Activated T-helper 17 cell treated with anti-CD3 and anti-CD28 coated beads, Interleukin-2, amount 50 U/mL, for 72 hours (primary cell): ENCODE measurements at places on chromosomes 7 and 10.

GRCh38 chr7:157273208-157274093 lies 63.4 kb upstream of the DNAJB6 start:
- H3K27me3 ChIP-seq: no peaks in the 10 kb centered on the region
- peak overlapping the region; percentile 21 for H3K27ac ChIP-seq
- H3K4me3 ChIP-seq: no peak overlapping the region
- peaks cover 25% of the 10 kb centered on the region for H3K36me3 ChIP-seq
- peak; percentile 71 for ATAC-seq
- peaks cover 34% of the 10 kb centered on the region for H3K4me1 ChIP-seq

DNA sequence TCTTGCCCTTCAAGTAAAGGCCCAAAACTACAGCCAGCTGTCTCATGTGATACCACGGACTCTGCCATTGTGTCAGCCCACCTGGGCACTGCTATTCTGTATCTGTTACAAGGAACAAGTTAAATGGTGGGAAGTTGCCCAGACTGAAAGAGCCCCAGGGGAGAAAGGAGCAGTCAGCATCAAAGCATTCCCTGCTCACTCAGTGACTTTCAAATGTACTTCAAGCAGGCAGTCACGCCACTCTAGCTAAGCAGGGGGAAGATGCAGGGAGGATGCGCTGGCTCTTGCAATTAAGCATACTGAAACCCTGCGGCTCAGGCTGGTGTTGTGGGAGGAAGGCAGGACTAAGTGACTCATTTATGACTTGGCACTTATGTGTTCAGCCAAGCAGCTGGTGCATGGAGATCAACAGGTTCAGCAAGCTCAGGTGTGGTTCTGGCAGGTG lies 1249.6 kb downstream of the TYW1 start:
- H3K36me3 ChIP-seq: no peaks in the 10 kb centered on the region
- ATAC-seq: no peak
- H3K4me3 ChIP-seq: no peak overlapping the region
- no peaks in the 10 kb centered on the region for H3K4me1 ChIP-seq
- H3K27me3 ChIP-seq: no peaks in the 10 kb centered on the region

GRCh38 chr7:2525658-2526630 lies 6.4 kb downstream of the LFNG start:
- no peak for ATAC-seq
- peaks cover 41% of the 10 kb centered on the region for H3K36me3 ChIP-seq

GRCh38 chr7:117412946-117413559 lies 14.2 kb downstream of the ASZ1 start:
- no peak overlapping the region for H3K27ac ChIP-seq
- H3K4me1 ChIP-seq: no peaks in the 10 kb centered on the region
- no peak for ATAC-seq
- H3K27me3 ChIP-seq: no peaks in the 10 kb centered on the region

- no peak overlapping the region for H3K27ac ChIP-seq
- H3K27me3 ChIP-seq: no peaks in the 10 kb centered on the region
- H3K4me3 ChIP-seq: no peak overlapping the region
- ATAC-seq: no peak
- no peaks in the 10 kb centered on the region for H3K36me3 ChIP-seq
Measured at GRCh38 chr7:14751461-14751860, 151.1 kb downstream of the DGKB start.

- peaks cover 3% of the 10 kb centered on the region for H3K27me3 ChIP-seq
- H3K4me1 ChIP-seq: no peaks in the 10 kb centered on the region
- no peak overlapping the region for H3K4me3 ChIP-seq
- no peak overlapping the region for H3K27ac ChIP-seq
Measured at GRCh38 chr7:154903083-154903731, 99.7 kb downstream of the PAXIP1 start.

DNA sequence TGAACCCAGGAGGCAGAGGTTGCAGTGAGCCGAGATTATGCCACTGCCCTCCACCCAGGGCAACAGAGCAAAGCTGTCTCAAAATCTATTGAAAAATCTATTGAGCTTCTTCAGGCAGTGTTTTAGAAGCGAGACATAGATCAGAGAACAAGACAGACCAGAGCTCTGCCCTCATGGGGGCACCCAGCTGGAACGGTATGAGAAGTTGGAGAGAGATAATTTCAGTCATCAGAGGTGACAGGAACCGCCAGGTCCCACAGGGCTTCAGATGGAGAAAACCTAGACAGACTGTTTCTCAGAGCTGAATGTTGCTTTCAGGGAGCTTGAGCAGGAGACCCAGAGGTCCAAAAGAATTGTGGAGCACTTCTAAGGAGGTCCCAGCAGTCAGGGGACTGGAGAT lies 14.2 kb upstream of the GTF2IRD1 start:
- ATAC-seq: no peak
- H3K4me3 ChIP-seq: no peak overlapping the region
- H3K36me3 ChIP-seq: no peaks in the 10 kb centered on the region
- H3K27ac ChIP-seq: no peak overlapping the region
- H3K4me1 ChIP-seq: no peaks in the 10 kb centered on the region

DNA sequence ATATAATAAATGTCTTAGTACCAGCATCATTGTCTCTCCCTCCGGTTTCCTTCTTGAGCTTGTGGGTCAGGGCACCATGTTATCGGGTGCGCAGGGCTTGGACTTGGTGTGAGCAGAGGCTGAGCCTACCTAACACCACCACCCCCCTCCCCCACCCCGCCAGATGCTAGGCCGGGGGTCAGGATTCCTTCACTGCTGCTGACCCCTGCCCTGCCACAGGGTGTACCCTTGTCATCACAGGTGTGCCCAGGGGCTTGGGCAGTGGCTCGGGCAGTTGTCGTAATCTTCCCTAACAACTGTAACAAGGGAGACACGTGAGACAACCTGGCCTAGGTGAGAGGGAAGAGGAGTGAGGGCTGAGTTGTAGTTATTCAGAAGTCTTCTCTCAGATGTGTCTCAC lies 12.6 kb upstream of the NFKB2 start:
- H3K4me1 ChIP-seq: no peaks in the 10 kb centered on the region
- H3K4me3 ChIP-seq: no peak overlapping the region
- no peak for ATAC-seq
- no peak overlapping the region for H3K27ac ChIP-seq

DNA sequence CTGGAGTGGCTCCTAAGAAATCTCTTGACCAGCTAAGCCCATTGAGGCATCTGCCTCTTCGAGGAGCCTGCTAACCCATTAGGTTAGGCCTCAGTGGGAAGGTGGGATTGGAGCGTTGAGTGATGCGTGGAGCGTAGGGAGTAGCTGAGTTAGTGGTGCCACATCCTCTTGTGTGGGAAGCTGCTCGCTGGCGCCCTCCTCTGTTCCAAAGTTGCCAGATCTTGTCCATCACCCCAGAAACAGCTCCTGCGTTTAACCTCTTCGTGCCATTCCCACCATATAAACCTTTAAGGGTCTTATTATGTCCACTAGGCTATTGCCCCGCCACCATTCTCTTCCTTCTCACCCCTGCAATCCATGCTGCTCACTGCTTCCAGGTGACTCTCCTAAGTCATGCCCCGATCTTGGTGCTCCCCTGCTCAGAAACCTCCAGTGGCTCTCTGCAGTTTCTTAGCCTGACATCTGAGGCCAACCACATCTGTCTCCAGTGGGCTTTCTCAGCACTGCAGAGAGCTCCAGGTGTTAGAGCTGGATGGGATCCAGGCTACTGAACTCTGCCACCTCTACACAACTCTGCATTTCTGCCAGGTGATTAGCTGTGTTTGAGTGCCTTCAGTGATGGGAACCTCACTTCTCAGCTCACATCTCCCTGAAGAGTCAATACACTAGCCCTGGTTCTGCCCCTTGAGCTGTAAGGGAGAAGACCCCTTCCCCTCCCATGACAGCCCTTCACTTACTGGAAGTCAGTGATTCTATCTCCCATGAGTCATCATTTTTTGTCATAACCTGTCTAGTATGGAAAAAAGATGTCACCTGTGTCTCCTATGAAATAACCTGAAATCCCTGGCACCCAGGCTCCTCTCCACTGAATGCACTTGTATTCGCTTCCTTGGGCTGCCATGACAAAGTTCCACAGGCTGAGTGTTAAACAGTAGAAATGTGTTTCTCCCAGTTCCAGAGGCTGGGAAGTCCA lies 65.0 kb upstream of the FGFR2 start:
- H3K27ac ChIP-seq: no peak overlapping the region
- peaks cover 9% of the 10 kb centered on the region for H3K27me3 ChIP-seq
- no peak overlapping the region for H3K4me3 ChIP-seq
- no peaks in the 10 kb centered on the region for H3K4me1 ChIP-seq

DNA sequence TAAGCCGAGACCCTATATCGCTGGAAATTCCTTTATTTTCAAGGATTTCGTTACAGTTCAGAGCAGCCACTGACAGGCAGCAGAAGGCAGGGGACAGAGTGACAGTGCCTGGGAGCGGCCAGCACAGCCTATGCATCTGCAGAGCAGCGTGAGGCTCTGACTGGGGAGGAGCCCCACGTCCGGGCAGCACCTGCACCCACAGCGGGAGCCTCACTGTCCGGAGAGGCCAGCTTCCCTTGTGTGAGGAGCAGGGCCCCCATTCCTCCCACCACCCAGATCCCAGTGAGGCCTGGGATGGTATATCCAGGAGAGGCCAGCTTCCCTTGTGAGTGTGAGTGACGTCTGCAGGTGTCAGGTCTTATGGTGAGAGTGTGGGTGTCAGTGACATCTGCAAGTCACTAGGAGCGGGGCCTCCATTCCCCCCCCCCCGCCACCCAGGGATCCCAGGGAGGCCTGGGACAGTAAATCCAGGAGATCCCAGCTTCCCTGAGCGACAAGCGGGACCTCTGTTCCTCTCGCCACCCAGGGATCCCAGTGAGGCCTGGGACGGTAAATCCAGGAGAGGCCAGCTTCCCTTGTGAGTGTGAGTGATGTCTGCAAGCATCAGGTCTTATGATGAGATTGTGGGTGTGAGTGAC lies 259.1 kb downstream of the PTPRN2 start:
- no peak overlapping the region for H3K4me3 ChIP-seq
- H3K36me3 ChIP-seq: peaks cover 4% of the 10 kb centered on the region
- peaks cover 4% of the 10 kb centered on the region for H3K27me3 ChIP-seq
- no peak overlapping the region for H3K27ac ChIP-seq
- ATAC-seq: no peak

GRCh38 chr7:141118767-141119166 lies 44.9 kb downstream of the TMEM178B start:
- no peak for ATAC-seq
- H3K4me1 ChIP-seq: no peaks in the 10 kb centered on the region
- H3K4me3 ChIP-seq: no peak overlapping the region
- H3K27me3 ChIP-seq: peaks cover 9% of the 10 kb centered on the region
- H3K27ac ChIP-seq: no peak overlapping the region

GRCh38 chr7:76330261-76330660 lies 27.8 kb downstream of the HSPB1 start:
- no peak overlapping the region for H3K4me3 ChIP-seq
- no peaks in the 10 kb centered on the region for H3K27me3 ChIP-seq
- H3K27ac ChIP-seq: peak overlapping the region; percentile 42

DNA sequence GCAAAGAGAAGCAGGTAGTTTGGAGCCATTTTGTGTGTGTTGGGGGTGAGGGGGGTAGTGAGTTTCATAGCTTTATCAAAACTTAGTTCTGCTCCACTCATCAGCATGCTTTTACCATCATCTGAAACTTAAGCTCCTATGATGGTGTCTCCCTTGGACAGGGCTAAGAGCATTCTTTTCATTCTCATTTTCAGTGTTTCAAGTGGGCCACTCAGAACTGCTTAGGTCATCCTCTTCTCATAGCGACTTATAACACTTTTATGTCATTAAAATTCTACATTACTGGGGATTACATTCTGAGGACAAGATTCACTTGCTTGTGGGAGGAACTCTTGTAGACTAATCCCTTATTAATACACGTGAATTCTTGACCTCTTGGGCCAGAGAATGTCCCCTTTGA lies 649.4 kb downstream of the SUGCT start:
- no peak overlapping the region for H3K4me3 ChIP-seq
- no peak for ATAC-seq
- no peaks in the 10 kb centered on the region for H3K36me3 ChIP-seq
- no peak overlapping the region for H3K27ac ChIP-seq
- H3K27me3 ChIP-seq: no peaks in the 10 kb centered on the region

DNA sequence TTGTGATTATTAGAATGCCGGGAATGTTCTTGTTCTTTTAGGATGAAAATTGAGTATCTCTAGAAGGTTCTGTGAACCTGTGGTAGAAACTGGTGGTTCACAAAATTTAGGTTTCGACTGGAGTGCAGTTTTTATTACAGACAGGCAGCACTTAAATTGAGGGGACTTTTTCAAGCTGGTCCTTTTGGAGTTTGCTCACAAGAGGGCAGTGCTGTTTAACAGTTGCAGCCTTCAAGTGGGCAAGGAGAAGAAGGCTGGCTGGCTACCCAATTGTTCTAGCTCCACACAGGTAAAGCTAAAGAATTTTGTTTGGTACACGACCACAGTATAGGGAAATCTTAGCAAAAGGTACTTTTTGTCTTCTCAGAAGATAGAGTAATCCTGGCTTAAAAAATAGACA lies 233.6 kb downstream of the SNX13 start:
- H3K4me3 ChIP-seq: no peak overlapping the region
- H3K36me3 ChIP-seq: no peaks in the 10 kb centered on the region
- peaks cover under 1% of the 10 kb centered on the region for H3K27me3 ChIP-seq
- peak; percentile 52 for ATAC-seq
- no peak overlapping the region for H3K27ac ChIP-seq

GRCh38 chr10:127735723-127736221 lies 1.2 kb upstream of the FOXI2 start:
- peaks cover 33% of the 10 kb centered on the region for H3K27me3 ChIP-seq
- no peak overlapping the region for H3K27ac ChIP-seq
- no peaks in the 10 kb centered on the region for H3K4me1 ChIP-seq
- H3K36me3 ChIP-seq: peaks cover 5% of the 10 kb centered on the region

- no peaks in the 10 kb centered on the region for H3K27me3 ChIP-seq
- H3K4me3 ChIP-seq: no peak overlapping the region
- ATAC-seq: no peak
- peaks cover 34% of the 10 kb centered on the region for H3K36me3 ChIP-seq
- H3K27ac ChIP-seq: no peak overlapping the region
Measured at GRCh38 chr7:128073671-128074310, 42.6 kb upstream of the LRRC4 start.

DNA sequence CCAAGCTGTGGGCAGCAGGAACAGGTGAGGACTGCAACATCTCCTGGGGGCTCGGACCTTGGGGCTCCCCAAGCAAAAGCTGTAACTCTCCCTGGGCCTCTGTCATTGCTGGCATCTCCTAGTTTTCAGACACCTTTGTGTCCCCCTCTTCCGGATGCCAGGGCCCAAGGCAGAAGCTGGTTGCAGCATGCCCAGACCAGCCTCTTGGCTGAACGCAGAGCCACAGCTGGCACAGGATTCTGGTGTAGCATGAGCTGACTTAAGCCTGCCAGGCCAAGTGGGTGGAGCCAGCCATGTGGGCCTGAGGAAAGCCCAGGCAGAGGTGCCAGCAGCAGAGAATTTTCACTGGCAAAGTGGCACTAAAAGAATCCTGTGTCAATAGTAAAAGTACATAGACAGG lies 43.5 kb downstream of the ZWINT start:
- H3K4me1 ChIP-seq: no peaks in the 10 kb centered on the region
- ATAC-seq: no peak
- no peaks in the 10 kb centered on the region for H3K36me3 ChIP-seq
- H3K27ac ChIP-seq: no peak overlapping the region

DNA sequence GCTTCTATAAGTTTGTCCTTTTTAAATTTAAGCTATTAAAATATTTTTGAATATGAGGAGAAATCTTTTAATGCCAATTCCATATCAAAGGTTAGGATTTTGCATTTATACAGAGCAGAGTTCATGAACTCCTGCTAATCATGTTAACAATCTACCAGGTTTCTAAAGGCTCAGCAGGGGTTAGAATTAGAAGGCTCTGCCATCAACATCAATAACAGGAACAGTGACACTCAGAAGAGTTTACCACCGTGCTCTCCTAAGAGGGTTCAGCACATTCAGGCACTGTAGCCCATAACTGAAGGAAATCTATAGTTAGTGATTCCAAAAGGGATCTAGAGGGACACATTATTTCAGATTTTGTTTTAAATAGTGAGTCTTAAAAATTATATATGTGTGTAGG lies 100.1 kb downstream of the HOXA1 start:
- no peaks in the 10 kb centered on the region for H3K36me3 ChIP-seq
- H3K4me1 ChIP-seq: no peaks in the 10 kb centered on the region
- peaks cover 10% of the 10 kb centered on the region for H3K27me3 ChIP-seq
